Renal cortex interstitium (tissue), 15 donors: ENCODE measurements at places on chromosomes 2 and 18. TPM values are rescaled to one million over a fixed set of nuclear protein-coding genes. Genes with fewer than 3 reads are reported as not detected.

The ATOH8 gene
- polyA plus RNA-seq: 16.0 TPM

The FBLN7 gene
- polyA plus RNA-seq: 9.3 TPM

The CMPK2 gene
- polyA plus RNA-seq: 4.1 TPM

The CDC42EP3 gene
- polyA plus RNA-seq: 51.5 TPM

The AQP12A gene
- polyA plus RNA-seq: not detected

The LYG1 gene
- polyA plus RNA-seq: 6.2 TPM

The OSR1 gene
- 10.6 TPM for polyA plus RNA-seq

The C1GALT1C1L gene
- 4.0 TPM for polyA plus RNA-seq

The CNNM3 gene
- polyA plus RNA-seq: 29.5 TPM

The DUSP28 gene
- polyA plus RNA-seq: 7.1 TPM
